ENCODE measurements at places on chromosomes 1 and 21. TPM values are rescaled to one million over a fixed set of nuclear protein-coding genes. Genes with fewer than 3 reads are reported as not detected.

The CACNA1E gene
- not detected for total RNA-seq

The ADGRL2 gene
- total RNA-seq: 10.7 TPM

The NPL gene
- total RNA-seq: 0.43 TPM

The MCOLN3 gene
- total RNA-seq: 0.29 TPM

The EXTL1 gene
- 0.43 TPM for total RNA-seq

The LCE1E gene
- total RNA-seq: not detected

The RAB25 gene
- not detected for total RNA-seq

The OPRD1 gene
- total RNA-seq: not detected

The IQGAP3 gene
- total RNA-seq: 62.7 TPM

The CD1E gene
- total RNA-seq: not detected

The PTGFRN gene
- total RNA-seq: 1.3 TPM

The SNAP47 gene
- 46.6 TPM for total RNA-seq

The PLA2G2C gene
- total RNA-seq: not detected

The CASQ2 gene
- total RNA-seq: not detected

The KRTAP6-2 gene
- total RNA-seq: not detected

The DNAI4 gene
- total RNA-seq: 6.3 TPM

The RGSL1 gene
- not detected for total RNA-seq
